ENCODE measurements at places on chromosomes 6 and 20. TPM values are rescaled to one million over a fixed set of nuclear protein-coding genes. Genes with fewer than 3 reads are reported as not detected.
A peak's percentile ranks its signal among the peaks of the same experiment; 100 is the strongest.

GRCh38 chr6:35727935-35728682 is 8.7 kb upstream of the ARMC12 start:
- H3K27ac ChIP-seq: peak overlapping the region; percentile 69
- peak; percentile 98 for DNase-seq

DNA sequence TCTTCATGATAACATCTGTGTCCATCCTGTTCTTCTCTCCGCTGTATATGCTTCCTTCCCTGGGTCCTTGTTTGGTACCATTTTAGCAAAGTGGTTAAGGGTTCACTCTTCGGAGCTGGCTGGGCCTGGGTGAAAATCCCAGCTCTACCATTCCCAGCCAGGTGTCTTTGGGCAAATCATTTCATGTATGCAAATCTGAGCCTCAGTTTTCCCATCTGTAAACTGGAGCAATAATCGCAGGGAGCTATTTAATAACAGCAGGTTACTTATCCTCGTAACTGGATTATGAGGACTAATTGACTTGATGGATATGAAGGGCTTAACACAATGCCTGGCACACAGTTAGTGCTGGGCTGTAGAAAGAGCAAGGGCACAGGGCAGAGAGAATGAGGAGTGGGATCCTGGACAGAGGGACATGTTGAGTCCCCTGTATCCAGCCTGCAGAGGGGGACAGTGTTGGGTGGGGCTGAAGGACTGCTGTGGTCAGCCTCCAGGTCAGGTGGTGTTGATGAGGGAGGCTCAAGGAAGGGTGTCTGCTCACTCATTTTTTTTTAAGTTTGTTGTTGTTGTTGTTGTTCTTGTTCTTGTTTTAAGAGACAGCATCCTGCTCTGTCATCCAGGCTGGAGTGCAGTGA is 44.3 kb upstream of the FAM83D start:
- no peaks in the 10 kb centered on the region for H3K4me1 ChIP-seq
- no peak overlapping the region for H3K4me3 ChIP-seq
- H3K27me3 ChIP-seq: peaks cover 9% of the 10 kb centered on the region

DNA sequence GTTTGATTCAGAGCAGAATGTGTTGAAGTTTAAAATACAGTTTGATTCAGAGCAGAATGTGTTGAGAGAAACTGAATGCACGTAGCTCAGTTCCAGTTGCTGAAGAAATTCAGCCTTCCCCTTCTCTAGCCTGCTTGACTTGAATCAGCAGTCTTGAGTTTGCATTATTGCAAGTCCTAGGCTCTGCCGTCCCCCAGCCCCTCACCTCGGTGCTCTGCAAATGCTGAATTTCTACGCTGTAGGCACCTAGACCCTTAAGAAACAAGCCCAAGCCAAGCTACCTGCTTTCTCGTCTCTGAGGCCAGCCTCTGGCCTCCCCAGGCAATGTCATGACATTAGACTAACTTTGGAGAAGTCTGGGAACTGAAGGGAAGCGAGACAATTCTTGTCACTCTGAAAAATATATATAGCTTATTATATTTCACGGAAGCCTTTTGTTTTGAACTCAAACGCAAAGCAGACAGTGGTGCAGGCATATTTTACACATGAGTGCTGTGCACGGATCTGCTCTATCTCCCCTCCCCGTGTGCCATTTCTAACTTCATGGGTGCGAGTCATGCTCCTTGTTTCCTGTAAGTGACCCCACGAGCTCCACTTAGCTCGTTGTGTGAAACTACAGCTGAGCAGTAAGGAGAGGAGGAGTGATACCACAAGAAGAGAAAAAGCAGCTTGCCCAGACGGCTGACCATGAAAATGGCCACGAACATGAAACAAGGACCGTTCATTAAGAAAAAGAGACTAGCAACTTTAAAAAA is 71.4 kb upstream of the DUSP22 start:
- H3K4me3 ChIP-seq: peak overlapping the region; percentile 56
- no peaks in the 10 kb centered on the region for H3K36me3 ChIP-seq
- H3K27me3 ChIP-seq: no peaks in the 10 kb centered on the region
- peak overlapping the region; percentile 59 for H3K27ac ChIP-seq

Gene MRS2
- total RNA-seq: 22.7 TPM

- no peaks in the 10 kb centered on the region for H3K27me3 ChIP-seq
- no peak overlapping the region for H3K4me3 ChIP-seq
- H3K27ac ChIP-seq: no peak overlapping the region
- DNase-seq: no peak
- H3K4me1 ChIP-seq: peaks cover 9% of the 10 kb centered on the region
- no peaks in the 10 kb centered on the region for H3K36me3 ChIP-seq
Measured at GRCh38 chr6:45576648-45577624, 199.2 kb upstream of the SUPT3H start.

GRCh38 chr6:15453622-15454021 is 207.8 kb downstream of the JARID2 start:
- peaks cover 9% of the 10 kb centered on the region for H3K4me1 ChIP-seq
- no peak for DNase-seq
- H3K27me3 ChIP-seq: no peaks in the 10 kb centered on the region

GRCh38 chr20:14687313-14687712 is 349.9 kb upstream of the FLRT3 start:
- no peak overlapping the region for H3K4me3 ChIP-seq
- no peak for DNase-seq
- H3K27me3 ChIP-seq: no peaks in the 10 kb centered on the region
- H3K4me1 ChIP-seq: no peaks in the 10 kb centered on the region
- no peak overlapping the region for H3K27ac ChIP-seq

- H3K27ac ChIP-seq: no peak overlapping the region
- H3K27me3 ChIP-seq: no peaks in the 10 kb centered on the region
- no peaks in the 10 kb centered on the region for H3K36me3 ChIP-seq
- H3K4me1 ChIP-seq: no peaks in the 10 kb centered on the region
Measured at GRCh38 chr20:61821735-61822134, 243.9 kb downstream of the TAF4 start.

DNA sequence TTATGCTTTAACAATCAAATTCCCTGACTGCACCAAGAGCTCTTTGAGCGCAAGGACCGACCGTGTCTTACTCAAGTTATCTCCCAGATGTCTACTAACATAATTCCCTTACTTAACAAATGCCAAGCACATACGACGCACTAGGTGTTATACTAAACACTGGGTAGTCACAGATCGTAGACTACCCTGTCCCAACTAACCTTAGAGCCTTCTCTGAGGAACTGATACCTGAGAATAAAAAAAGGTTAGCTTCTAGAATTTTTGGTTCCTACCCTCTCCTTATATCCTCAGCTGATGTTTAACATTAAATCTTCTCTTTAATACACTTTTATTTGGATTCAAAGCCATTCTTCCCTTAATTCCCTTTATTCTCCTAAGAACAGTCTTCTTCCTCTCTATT is 38.5 kb downstream of the EPB41L2 start:
- no peak overlapping the region for H3K4me3 ChIP-seq
- peaks cover 23% of the 10 kb centered on the region for H3K4me1 ChIP-seq
- no peak for DNase-seq
- no peaks in the 10 kb centered on the region for H3K36me3 ChIP-seq
- H3K27me3 ChIP-seq: no peaks in the 10 kb centered on the region

Gene SMPD2
- 14.8 TPM for total RNA-seq

- no peak overlapping the region for H3K4me3 ChIP-seq
- no peaks in the 10 kb centered on the region for H3K4me1 ChIP-seq
- no peak for DNase-seq
- no peaks in the 10 kb centered on the region for H3K36me3 ChIP-seq
Measured at GRCh38 chr6:20115246-20115980, 96.9 kb downstream of the MBOAT1 start.

Gene TMEM74B
- total RNA-seq: not detected

- H3K27me3 ChIP-seq: peaks cover 11% of the 10 kb centered on the region
- peak; percentile 91 for DNase-seq
- H3K4me3 ChIP-seq: no peak overlapping the region
- H3K4me1 ChIP-seq: peaks cover 8% of the 10 kb centered on the region
Measured at GRCh38 chr20:63224412-63225081, 8.6 kb upstream of the YTHDF1 start.

GRCh38 chr6:34615574-34616226 is 59.6 kb upstream of the SPDEF start:
- H3K27me3 ChIP-seq: no peaks in the 10 kb centered on the region
- DNase-seq: no peak
- no peaks in the 10 kb centered on the region for H3K36me3 ChIP-seq
- no peak overlapping the region for H3K27ac ChIP-seq

Gene HLA-C
- 477 TPM for total RNA-seq

Gene CST2
- total RNA-seq: not detected

- H3K27me3 ChIP-seq: no peaks in the 10 kb centered on the region
- peak; percentile 86 for DNase-seq
- no peaks in the 10 kb centered on the region for H3K36me3 ChIP-seq
Measured at GRCh38 chr20:50191065-50191543, 474 bp downstream of the CEBPB start.
